ENCODE measurements at places on chromosomes 7 and 10.

GRCh38 chr10:124698545-124699469, 45.4 kb downstream of the FAM53B start:
- peak; percentile 85 for DNase-seq

DNA sequence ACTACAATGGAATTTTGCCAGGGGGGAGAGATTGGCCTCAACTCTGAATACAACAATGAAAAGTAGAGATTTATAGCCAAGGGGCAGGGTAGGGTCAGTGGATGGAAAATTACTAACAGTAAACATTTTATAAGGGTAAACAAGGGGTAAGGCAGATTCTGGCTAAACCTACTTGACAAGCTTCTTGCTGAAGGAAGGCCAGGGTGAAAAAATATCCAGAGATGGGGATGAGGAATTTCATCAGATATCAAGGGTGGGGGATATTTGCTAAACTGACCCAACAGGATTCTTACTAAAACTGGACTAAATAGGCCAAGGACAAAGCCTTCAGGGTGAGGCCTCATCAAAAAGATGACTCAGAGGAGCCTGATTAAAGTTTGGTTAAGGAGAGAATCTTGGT, 156.3 kb downstream of the RTKN2 start:
- DNase-seq = no peak

DNA sequence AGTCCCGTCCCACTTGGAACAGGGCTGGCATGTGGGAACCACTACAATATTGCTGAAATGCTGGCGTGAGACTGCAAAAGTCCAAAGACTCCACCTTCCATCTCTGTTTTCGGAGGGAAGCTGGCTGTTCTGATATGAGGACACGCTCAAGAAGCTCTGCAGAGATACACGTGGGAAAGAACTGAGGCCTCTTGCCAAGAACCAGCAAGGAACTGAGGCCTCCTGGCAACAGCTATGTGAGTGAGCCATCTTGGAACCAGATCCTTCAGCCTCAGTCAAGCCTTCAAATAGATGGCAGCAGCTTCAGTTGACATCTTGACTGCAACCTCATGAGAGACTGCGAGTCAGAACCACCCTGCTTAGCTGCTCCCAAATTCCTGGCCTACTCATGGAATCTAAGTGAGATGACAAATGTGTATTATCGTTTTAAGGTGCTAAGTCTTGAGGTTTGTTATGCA, 30.8 kb downstream of the SGMS1 start:
- peak; percentile 33 for DNase-seq

DNA sequence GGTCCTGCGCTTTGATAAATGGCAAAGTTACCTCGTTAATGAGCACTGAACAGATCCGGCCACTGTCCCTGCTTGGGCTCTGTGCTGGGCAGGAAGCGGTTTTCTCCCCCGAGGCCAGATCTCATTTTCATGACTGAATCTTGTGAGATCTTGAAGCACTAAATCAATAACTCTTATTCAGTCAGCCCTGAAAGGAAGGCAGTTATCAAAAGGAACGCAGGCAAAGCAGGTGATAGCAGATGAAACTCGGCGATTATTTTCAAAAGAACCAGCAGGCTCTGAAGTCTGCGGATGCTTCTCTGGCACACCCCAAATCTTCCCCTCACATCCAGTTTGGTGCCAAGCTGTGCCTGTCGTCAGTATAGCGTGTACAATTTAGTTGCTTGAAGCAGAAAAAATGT, 228.7 kb downstream of the BAMBI start:
- no peak for DNase-seq

GRCh38 chr7:42883950-42884349, 27.9 kb downstream of the C7orf25 start:
- DNase-seq = no peak

GRCh38 chr10:12960334-12960898, 41.1 kb downstream of the CCDC3 start:
- DNase-seq = peak; percentile 7

DNA sequence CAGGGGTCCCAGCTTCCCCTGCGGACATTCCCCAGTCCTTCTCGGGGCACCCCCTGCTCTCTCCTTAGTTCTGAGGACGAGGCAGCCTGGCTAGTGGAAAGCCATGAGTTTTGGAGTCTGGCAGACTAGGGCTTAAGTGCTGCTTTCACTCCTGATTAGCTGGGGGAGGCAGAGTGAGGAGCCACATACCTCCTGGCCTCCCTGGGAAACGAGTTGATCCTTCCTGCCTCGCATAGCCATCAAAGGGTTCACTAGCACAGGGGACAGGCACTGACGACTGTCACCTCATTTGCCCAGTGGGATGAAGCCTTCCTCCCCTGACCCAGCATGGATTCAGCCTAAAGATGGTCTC, 402.5 kb downstream of the RPS24 start:
- DNase-seq = no peak

GRCh38 chr10:70588255-70588654, 14.3 kb downstream of the PRF1 start:
- no peak for DNase-seq

- no peak for DNase-seq
Measured at GRCh38 chr10:819326-819725, 112.2 kb downstream of the LARP4B start.

GRCh38 chr10:5433182-5433581, 20.8 kb downstream of the NET1 start:
- DNase-seq = no peak

- DNase-seq = no peak
Measured at GRCh38 chr10:129954492-129955315, 9.4 kb downstream of the EBF3 start.

GRCh38 chr7:43700646-43701499, 28.4 kb downstream of the COA1 start:
- DNase-seq = no peak

GRCh38 chr10:113958631-113959382, 84.9 kb upstream of the ADRB1 start:
- no peak for DNase-seq

DNA sequence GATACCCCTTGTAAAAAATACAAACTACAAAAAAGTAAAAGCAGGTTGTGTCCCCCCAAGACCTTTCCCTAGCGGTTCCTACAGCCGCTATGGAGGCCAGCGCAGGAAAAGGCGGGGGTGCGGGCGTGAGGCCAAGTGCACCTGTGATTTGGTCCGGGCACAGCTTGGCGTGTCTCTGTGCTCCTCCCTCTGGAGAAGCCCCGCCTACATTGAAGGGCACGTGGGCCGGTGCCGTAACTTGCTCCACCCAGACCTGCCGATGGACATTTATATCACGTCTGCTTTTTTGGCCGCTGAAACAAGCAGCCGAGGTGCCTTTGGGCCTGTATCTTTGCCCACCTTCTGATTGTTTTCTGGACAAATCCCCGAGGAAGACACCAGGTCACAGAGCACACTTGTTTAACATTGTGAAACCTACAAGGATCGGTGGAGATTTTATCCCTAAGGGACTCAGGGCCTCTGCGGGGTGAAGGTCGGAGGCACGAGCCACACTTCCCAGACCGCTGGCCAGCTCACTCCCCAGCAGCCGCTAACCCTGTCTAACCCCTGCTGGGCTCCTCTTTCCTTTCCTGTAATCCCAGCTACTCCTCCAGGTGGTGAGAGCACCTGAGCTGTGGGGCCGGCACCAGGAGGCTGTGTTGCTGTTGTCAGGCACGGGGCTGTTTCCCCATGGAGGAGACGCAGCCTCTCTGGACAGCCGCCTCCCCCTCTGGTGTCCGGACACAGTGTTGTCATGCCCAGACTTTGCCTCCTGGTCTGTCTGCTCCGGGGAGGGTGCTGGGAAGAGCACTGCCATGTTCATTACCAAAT, 18.8 kb upstream of the INPP5A start:
- peak; percentile 81 for DNase-seq

DNA sequence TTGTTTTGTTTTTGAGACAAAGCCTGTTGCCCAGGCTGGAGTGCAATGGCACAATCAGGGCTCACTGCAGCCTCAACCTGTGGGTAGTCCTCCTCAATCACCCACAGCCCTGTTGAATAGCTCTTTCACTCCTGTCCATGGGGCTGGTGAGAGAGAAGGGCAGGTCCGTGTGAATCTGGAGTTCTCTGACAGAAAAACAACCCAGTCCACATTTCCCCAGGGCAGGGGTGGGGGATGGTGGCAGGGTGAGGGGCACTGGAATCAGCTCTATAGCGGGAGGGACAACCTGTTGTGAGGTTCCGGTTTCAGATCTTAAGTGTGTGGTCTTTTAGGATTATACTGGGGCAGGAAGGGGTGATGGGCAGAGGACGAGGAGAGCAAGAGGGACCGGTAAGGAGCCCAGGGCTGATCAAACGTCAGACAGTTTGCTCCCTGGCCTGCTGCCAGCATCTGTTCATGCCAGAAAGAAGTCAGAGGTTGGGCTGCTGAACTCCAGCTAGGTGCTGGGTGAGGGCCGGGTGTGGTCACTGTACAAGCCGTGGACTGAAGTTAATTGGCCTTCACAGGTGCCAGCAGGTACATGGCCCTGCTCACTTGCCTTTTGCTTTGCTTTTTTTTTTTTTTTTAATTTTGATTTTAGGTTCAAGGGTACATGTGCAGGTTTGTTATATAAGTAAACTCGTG, 33.2 kb upstream of the MKRN1 start:
- DNase-seq = no peak

- DNase-seq = no peak
Measured at GRCh38 chr7:121800916-121801675, 71.9 kb upstream of the PTPRZ1 start.

DNA sequence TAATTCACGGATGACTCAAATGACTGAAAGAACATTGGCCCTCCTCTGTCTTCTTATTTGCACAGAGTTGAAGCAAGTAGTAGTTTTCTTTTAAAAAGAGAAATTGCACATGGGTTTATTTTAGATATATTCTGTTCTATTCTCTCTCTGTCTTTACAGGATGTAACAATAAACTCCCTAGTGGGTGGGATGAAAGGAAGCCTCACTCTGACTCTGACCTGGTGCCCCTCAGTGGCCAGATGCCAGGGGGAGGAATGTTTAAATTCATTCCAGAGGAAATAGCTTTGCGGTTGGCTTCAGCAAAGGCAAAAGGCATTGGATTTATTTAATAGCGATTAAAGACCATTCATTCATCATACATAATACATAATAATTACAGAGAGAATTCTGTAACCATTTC, 156.4 kb upstream of the MTPN start:
- DNase-seq = peak; percentile 26

DNA sequence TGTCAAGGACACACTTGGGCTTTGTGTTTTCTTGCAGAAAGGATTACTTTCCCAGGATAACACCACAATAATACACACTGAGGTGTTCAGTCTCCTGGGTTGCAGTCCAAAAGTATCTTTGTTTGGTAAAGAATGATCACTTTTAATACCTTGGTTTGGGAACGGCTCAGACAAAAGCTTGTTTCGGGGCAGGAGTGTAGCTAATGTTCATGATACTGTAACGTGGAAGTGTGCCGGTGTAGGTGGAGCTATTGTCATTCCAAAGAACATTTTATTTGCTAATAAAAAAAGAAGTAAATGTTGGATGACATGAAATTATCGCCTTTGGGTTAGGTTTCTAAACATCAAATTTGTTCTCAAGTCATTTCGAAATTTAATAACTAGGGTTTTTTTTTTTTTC, 1.2 kb downstream of the EIF4H start:
- DNase-seq = no peak

- DNase-seq = no peak
Measured at GRCh38 chr10:49362596-49363260, 33.2 kb downstream of the DRGX start.

- DNase-seq = no peak
Measured at GRCh38 chr7:81973117-81973516, 203.3 kb upstream of the HGF start.

- no peak for DNase-seq
Measured at GRCh38 chr7:117090791-117091190, 137.5 kb downstream of the ST7 start.

GRCh38 chr10:16953270-16953669, 136.0 kb upstream of the RSU1 start:
- no peak for DNase-seq

GRCh38 chr10:72204724-72205123, 11.1 kb upstream of the ANAPC16 start:
- DNase-seq = no peak

DNA sequence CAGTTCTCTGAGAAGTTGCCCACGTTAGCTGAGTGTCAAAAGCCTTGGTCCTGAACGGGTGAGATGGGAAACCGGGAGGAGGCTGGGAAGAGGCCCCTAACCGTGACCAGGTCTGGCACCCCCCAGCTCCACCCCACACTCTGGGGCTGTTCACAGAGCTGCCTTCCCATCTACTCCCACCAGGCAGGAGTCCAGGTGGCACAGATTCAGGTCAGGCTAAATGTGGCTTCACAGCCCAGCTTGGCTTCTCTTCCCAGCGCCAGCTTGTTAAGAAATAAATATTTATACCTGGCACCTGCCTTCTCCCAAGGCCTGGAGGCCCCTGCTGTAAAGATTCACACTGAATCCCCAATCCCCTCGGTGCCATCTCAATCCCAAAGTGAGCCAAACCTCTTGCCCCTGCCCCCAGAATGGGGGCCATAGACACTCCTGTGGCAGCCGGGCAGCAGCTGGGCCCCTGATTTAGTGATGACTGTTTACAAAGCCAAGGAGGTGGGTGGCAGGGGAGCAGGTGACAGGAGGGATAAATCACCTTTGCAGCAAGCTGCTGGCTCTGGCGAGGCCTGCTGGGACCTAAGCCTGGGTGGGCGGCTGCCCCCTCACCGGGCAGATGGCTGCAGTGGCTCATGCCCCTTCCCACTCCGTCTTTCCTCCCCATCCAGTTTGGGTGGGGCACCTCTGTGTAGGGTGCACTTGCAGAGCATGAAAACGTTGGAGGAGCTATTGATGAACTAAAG, 72.5 kb downstream of the GOLGA7B start:
- peak; percentile 84 for DNase-seq

DNA sequence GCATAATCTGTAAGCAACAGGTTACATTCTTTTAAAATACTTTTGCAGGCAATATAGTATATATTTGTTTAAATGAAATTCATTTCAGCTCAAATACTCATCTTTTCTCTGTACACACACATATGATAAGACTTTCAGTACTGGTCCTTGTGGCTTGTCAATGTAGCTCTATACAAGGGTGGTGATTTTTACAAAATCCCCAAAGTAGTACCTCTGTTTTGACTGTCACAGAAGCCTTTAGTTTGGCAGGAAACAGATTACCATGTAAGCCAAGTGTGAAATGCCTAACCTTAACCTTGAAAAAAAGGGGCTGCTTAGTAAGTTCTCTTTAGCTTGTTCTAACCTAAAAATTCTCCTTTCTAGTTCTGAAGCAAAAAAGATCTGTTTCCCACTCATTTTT, 87.9 kb downstream of the KCND2 start:
- DNase-seq = no peak

DNA sequence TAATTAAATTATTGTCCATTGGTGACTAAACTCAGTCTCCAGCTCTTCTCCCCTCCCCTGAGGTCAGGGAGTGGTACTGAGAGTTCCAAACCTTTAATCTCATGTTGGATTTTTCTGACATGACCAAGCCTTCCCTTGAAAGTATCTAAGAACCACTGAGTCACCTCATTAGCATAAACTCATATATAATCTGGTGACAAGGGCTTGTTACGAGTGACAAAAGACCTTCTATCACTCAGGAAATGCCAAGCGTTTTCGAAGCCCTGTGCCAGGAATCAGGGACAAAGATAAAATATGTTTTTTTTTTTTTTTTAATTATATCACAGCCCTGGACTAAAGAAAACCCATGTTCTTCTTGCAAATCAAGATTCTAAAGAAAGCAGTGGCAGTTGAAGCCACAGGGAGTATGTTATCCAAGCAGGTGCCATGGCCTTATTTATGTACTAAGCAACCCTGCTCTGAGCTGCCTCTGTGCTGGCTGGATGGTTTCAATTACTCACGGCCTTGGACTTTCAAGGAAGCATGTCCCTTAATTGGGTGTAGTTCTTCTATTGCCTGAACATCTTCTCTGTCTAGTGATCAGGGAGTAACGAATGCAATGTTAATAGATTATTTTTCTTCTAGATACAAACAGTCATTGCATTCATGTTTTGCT, 169.0 kb upstream of the PRKCQ start:
- no peak for DNase-seq

Measured in cerebellar cortex (tissue), 1 donor.